Hypothalamus (tissue), 51 donors: ENCODE measurements at places on chromosomes 7 and 10.
A peak's percentile ranks its signal among the peaks of the same experiment; 100 is the strongest.

DNA sequence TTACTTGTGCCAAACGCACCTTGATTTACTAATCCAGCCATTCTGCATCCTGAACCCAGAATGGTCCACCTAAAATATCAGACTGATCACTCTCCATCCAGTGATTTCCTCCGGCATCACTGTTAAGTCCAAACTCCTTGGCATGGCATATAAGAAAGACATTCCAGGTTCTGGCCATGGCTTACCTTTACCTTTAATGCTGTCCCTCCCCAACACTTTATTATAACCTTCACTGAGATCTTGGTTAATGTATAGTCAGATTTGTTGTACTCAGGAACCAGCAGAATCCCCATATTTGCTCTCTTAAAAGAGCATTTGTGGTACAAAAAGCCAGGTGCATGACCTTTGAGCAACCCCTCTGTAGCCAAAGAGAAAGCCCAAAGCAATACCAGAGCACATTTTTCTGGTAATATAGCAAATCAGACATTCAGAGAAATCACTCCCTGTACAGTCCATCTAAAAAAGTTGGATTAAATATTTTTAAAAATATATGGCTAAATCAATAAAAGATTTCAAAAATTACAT lies 10.2 kb downstream of the UMAD1 start:
- DNase-seq = no peak

GRCh38 chr10:42827201-42827600 lies 44.6 kb downstream of the BMS1 start:
- no peak for DNase-seq

DNA sequence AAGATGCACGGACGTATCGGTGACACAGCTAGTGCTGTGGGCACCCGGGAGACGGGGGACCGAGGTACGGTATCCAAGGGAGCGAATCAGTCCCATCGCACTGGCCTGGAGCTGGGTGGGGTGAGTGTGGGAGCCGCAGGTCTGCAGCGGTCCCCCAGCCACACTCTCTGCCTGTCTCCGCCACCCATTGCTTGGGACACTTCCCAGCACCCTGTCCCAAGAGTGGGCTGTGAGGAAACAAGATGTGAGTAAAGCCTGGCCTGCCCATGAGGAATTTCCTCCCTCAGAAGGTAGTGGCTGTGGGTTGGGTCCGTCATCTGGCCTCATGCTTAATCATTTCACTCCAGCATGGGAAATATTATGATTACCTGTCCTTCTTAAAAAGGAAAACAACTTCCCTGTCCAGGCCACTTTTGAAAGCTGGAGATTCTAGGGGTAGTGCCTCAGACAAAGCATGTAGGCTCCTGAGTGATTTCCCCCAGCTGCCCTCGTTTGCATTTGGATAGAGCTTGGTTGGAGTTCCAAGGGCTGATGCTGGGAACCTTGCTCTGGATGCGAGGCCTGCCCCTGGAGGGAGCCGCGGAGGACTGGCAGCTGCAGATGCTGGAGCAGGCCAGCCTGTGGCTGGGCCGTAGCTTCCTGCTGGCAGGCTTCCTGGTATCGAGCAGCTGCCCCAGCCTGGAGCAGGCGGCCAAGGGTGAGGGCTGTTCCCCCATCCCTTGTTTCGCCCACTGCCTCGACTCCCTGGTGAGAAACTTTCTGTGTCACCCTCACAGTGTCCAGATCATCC lies 6.2 kb upstream of the ACTR3C start:
- DNase-seq = peak; percentile 46

DNA sequence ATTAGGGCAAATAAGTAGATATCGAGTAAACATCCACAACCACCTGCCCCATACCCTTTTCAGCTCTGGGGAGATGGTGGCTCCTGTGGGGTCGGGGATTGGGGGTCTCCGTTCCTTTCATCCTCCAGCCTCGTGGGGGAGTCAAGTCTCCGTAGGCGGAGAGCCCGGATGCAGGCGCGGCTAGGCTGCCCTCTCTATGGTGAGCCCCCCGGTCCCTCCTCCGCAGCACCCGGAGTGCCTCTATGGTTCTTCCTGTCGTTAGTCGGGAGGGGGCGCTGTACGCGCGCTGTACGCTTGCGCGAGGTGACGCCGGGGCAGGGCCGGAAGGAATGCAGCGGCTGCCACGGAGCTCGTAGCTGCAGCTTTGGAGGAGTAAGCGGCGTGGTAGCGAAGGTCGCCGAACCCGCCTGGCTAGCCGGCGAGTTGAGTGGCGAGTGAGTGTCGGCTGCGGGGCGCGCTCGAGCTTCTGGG lies 14.8 kb upstream of the MMD2 start:
- peak; percentile 87 for DNase-seq

DNA sequence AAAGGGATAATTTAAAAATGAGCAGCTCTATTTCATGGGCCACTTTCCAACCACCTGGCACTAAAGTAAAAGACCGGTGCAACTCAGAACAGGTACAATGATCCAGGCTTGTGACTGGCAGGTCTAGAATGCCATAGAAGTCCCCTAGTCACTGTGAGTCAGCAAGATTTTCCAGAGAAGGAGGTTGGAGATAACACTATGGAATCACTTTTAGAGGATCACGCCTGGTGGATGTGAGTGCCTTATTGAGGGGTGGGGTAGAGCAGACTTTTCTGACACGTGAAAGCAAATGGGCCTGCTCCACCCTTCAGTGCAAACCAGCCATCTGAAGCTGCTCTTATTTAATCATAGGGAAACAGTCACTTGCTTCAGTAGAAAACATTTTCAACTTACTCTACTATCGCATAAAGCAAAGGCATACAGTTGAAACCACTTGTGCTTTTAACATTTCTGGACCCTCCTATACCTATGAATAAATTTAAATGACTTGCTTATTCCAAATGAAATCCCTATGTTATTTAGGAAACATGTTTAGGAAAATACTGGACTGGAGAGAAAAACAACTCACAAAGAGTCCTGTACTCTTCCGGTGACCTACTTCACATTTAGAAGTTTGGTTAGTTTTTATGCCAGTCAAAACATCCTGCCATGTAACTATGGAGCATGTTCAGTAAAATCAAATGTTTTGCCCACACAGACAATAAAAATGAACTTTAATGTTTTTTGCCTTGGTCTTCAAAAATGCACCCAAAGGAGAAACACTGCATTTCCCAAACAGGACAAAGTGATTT lies 21.5 kb upstream of the AKR1C1 start:
- DNase-seq = no peak

DNA sequence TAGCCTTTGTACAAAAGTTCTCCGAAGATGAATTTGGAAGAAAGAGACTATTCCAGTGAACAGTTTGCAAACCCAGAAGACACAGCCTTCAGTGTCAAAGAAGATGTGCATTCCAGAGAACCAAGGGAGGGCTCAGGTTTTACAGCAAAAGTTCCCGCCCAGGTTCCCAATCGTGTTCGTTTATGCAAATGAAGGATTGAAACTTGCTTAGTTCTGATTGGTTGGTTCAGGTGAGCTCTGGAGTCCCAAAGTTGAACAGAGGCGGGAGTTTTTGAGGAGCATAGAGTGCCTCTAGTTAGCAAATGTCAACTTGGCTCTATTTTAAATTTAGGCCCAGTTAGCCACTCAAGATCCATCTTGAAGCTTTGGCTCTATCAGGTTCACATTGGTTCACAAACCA lies 51.3 kb downstream of the TMEM270 start:
- no peak for DNase-seq

- DNase-seq = no peak
These were observed 151.4 kb upstream of the PRPS1L1 start for GRCh38 chr7:18179093-18179492.

DNA sequence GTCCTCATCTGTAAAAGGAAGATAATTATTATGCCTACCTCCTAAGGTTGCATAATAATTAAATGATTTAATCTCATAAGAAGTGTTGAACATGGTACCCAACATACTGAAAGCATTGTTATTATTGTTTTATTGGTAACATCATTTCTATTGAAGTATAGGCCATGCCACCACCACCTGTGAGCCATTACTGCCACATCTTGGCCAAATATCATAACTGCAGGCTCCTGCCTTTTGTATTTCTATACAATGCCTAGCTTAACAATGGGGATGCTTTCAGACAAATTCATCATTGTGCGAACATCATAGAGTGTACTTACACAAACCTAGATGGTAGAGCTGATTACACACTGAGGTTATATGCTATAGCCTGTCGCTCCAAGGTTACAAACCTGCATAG lies 61.1 kb upstream of the NPSR1 start:
- no peak for DNase-seq

- no peak for DNase-seq
These were observed 52.5 kb upstream of the LEP start for GRCh38 chr7:128188396-128189230.

- no peak for DNase-seq
These were observed 83.2 kb upstream of the GPR22 start for GRCh38 chr7:107386548-107387102.

DNA sequence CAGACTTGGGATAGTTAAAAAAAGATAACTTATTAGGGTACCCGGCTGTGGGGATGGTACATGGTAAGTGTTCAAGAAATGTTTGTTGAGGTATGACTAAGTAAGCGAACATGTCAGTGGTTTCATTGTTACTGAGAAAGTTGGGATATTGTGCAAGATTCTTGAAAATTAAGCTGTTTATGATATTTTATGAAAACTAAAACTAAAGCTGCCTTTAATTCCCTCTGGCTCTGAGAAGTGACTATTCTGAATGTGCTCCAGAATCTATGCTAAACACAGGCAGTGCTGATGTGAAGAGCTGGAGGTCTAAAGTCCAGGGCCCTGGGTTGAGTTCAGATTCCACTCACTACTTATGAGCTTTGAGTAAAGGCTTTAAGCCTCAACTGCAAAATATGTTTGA lies 72.9 kb downstream of the AOAH start:
- no peak for DNase-seq

DNA sequence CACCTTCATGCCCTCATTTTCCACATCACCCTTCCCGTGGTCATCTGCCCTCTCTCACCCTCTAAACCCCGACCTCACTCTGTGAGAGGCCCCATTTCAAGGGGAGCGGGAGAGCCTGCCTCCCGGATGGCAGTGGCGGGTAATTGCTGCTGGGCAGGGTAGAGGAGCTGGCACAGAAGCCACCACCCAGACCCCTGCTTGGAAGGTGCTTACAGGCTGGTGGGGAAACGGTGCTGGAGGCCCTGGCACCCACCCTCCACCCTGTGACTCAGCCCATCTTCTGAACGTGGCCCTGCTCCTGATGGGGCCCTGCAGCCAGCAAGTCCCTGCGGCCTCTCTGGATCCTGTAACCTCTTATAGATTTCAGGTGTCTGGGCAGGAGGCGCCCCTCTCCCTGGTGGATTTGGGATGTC lies 10.6 kb upstream of the PWWP2B start:
- no peak for DNase-seq

GRCh38 chr7:29408841-29409243 lies 154.8 kb upstream of the PRR15 start:
- DNase-seq = no peak

- no peak for DNase-seq
These were observed 46.2 kb downstream of the SEC61G start for GRCh38 chr7:54712820-54713219.

DNA sequence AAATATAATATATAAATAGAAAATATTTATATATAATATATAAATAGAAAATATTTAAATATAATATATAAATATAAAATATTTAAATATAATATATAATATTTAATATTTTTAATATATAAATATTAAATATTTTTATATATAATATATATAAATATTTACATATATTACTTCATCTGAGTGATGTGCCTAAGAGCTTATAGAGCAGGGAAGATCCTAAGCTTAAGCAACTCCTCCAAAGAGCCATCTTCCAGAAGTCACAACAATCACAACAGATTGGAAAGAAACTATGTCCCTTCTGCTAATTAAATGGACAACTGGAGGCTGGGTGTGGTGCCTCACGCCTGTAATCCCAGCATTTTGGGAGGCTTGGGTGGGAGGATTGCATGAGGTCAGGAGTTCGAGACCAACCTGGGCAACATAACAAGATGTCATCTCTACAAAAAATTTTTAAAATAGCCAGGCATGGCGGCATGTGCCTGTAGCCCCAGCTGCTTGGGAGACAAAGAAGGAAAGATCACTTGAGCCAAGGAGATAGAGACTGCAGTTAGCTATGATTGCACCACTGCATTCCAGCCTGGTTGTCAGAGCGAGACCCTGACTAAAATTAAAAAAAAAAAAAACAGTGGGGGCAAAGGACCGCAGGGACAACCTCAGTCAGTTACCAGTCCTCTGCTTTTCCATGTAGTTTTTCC lies 198.7 kb downstream of the SKIDA1 start:
- no peak for DNase-seq

- no peak for DNase-seq
These were observed 210.5 kb upstream of the SHH start for GRCh38 chr7:156022483-156023459.

DNA sequence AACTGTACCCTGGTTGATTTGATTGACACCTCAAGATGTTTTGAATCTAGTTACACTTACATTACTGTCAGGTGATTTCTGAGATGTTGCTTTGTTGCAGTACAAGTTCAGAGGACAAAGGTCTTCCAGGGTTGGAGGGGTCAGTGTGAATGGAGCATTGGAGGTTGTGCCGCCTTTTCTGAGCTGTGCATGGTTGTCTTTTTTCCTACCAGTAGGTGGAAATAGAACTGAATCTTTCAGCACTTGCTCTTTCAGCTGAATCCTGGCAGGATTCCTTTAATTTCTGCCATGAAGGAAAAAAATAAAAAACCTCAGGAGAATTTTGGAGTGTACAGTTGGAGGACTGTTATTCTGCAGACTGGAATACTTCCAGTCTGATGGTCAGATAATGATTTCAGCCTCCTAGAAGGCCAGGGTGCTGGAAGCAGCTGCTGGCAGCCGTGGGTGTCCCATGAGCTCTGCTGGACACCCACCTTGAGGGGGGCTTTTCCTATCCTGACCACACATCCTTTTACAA lies 82.7 kb downstream of the PLCE1 start:
- DNase-seq = no peak

DNA sequence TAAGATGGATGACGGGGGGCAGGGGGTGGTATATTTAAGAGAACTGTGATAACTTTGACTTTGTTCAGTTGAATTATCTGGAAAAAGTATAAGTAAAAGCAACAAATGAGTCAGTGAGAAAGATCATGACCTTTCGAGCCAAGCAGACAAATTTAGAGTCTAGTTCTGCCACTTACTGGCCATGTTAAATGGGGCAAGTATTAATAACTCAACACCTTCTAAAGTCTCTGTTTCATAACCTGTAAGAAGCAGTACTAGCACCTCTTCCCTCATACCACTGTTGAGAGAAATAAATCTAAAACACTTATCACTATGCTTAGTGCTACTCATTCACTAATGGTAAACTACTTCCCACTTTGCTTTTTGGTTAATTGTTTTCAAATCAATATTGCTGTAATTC lies 604.4 kb upstream of the LRRN3 start:
- DNase-seq = no peak

DNA sequence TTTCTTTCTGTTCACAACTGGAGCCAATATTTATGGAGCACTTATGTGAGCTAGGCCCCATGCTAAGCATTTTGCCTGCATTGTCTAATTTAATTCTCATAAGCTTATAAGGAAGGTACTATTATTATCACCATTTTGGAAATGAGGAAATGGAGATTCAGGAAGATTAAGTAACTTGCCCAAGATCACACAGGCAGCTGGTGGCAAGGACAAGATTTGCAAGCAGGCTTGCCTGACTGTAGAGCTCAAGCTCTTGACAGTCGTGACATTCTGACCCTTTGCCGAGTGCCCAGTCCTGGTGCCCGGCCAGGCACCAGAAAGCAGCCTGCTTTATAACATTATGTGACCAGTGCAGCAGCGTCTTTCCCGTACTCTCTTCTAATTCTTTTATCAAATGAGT lies 38.2 kb downstream of the WNT2 start:
- no peak for DNase-seq

GRCh38 chr10:9291081-9291480 lies 1236.6 kb downstream of the GATA3 start:
- no peak for DNase-seq
